Activated T-helper 9 cell treated with anti-CD3 and anti-CD28 coated beads, Interleukin-2, amount 50 U/mL, for 16 hours (primary cell): ENCODE measurements at places on chromosomes 2 and 18.

DNA sequence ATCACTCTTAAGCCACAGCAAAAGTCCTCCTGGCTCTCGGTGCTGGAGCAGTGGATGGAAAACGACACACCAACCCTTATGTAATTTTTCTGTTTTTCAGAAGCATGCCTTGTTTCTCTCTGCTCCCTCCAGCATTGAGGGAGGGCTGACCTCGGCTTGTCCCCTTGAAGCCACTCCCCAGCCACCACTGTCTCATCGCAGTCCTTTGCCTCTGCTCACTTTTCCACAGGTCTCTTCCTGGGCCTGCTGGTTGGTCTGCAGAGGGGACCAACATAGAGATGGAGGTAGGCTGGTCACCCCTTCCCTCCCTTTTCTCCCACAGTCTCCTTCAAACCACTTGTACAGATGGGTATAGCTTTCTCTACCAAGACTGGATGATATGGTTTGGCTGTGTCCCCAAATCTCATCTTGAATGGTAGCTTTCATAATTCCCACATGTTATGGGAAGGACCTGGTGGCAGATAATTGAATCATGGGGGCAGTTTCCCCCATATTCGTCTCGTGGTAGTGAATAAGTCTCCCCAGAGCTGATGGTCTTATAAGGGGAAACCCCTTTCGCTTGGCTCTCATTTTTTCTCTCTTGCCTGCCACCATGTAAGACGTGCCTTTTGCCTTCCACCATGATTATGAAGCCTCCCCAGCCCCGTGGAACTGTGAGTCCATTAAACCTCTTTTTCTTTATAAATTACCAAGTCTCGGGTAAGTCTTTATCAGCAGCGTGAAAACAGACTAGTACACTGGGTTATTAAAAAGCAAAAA, 14.3 kb upstream of the RIOK3 start:
- DNase-seq, result no peak

GRCh38 chr2:109371481-109372170, 242.1 kb downstream of the SEPTIN10 start:
- DNase-seq, result no peak

DNA sequence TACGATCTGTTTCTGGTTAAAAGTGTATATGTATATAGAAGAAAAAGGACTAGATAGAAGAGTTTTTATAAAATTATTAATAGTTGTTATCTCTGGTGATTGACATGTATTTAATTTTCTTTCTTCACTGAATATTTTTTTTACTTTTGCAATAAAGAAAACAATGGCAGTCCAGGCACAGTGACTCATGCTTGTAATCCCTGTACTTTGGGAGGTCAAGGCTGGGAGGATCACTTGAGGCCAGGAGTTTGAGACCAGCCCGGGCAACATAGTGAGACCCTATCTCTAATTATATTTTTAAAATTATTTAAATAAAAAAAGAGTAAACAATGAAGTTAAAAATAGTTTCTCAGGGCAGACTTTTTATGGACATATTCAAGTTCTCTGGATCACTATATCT, 114.7 kb downstream of the FAM117B start:
- DNase-seq, result no peak

GRCh38 chr2:58098254-58099095, 51.9 kb downstream of the VRK2 start:
- DNase-seq, result no peak

- no peak for DNase-seq
These were observed 1346.8 kb upstream of the PIK3C3 start for GRCh38 chr18:40608226-40608625.

GRCh38 chr18:32201948-32202672, 12.3 kb downstream of the MEP1B start:
- no peak for DNase-seq

- DNase-seq, result no peak
These were observed 1.8 kb downstream of the SERPINB13 start for GRCh38 chr18:63588909-63589308.

DNA sequence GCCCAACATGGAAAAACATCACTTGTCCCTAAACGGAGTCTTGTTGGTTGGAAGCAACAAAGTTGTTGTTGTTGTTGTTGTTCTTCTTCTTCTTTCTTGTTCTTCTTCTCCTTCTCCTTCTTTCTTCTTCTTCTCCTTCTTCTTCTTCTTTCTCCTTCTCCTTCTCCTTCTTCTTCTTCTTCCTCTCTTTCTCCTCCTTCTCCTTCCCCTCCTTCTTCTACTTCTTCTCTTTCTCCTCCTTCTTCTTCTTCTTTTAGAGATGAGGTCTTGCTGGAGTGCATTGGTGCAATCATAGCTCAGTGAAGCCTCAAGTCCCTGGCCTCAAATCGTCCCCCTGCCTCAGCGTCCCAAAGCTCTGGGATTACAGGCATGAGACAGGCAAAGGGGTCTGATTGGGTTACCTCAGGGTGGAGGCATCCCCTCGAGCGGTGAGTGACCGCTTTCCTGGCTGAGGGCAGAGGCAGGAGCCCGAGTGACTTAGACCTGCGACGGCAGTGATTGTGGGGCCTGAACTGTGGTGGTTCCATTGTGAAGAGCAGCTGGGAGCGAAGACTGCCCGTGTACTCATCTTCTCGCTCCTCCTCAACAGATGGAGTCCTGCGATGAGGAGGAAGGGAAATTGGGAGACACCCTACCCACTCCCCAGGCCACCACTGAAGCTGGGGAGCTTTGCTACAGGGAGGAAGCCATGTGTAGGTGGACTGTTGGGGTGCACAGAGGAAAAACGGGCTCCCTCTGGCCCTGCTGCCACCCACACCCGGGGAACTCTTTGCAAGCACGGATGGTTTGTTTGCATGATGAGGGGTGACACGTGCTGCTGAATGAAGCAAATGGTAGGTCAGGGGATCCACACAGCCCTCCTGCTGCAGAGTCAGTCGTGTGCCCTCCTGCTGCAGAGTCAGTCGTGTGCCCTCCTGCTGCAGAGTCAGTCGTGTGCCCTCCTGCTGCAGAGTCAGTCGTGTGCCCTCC, 7.0 kb upstream of the PER2 start:
- DNase-seq, result no peak

DNA sequence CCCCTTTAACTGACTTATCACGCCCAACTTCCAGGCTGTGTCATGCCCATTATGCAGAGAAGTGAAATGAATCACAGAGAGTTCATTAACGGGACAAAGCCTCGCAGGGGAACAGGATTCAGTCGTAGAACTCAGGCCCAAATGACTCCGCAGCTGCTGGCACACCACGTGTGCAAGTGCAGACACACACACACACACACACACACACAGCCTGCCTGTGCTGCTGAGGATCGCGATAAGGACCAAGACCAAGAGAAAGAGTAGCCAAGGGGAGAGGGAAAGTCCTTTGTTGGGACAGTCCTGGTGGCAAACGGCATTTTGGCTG, 90.0 kb upstream of the TAF1B start:
- peak; percentile 56 for DNase-seq

- DNase-seq, result no peak
These were observed 28.1 kb upstream of the TDRD15 start for GRCh38 chr2:21095714-21096113.

DNA sequence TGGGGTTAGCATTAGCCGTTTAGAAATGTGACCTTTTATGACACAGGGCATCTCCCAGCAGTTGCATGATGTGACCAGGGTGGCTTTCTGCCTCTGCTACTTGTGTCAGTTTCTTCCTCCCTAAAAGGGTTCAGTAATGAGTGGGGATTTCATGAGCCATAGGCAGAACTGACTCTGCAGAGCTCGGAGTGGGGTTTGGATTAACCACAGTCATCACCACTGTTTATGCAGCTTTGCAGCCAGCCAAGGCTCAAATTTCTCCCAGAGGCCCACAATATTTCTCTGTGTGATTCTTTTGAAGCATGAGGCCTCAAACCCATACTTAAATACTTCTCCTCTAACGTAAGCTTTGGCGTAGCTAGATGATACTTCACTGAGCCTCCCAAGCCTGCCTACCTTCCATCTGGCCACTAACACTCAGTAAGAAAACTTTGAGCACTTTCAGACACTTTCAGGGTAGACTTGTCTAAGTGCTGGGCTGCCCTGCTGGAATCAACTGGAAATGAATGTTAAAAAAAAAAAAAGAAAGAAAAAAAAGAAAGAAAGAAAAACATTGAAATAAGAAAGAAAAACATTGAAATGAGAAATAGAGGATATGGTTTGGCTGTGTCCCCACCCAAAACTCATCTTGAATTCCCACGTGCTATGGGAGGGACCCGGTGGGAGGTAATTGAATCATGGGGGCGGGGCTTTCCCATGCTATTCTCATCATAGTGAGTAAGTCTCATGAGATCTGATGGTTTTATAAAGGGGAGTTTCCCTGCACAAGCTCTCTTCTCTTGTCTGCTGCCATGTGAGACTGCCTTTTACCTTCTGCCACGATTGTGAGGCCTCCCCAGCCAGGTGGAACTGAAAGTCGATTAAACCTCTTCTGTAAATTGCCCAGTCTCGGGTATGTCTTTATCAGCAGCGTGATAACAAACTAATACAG, 11.5 kb upstream of the LAPTM4A start:
- no peak for DNase-seq

DNA sequence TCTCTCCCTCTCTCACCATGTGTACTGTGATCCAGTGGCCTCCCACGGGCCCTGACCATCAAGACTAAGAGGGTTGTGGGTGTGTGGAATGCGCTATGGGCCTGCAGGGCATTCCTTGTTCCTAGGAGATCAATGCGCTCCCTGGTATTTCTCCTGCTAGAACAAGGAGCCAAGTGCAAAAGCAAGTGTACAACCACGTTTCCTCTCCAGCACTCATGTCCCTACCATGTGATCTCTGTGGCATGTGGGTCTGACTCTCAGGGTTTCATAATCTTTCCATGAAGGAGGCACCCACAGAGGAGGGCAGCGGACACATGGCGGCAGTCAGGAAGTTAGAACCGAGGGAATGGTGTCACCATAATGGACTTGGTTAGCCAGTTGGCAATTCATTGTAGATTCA, 91.4 kb downstream of the MAPK4 start:
- no peak for DNase-seq

GRCh38 chr2:204364860-204365535, 180.3 kb upstream of the PARD3B start:
- DNase-seq, result no peak
